Fibroblast of villous mesenchyme (primary cell): ENCODE measurements at places on chromosomes 12 and 14. TPM values are rescaled to one million over a fixed set of nuclear protein-coding genes. Genes with fewer than 3 reads are reported as not detected.

PLCZ1 gene
- total RNA-seq, result not detected in 2 replicates

MYH7 gene
- total RNA-seq, result not detected in 2 replicates

MYL6 gene
- 2,015 and 2,412 TPM in 2 replicates for total RNA-seq

RASSF9 gene
- 0.32 and 0.43 TPM in 2 replicates for total RNA-seq

GZMH gene
- not detected in 2 replicates for total RNA-seq

SMCO3 gene
- under 0.01 and 0.32 TPM in 2 replicates for total RNA-seq

C14orf132 gene
- 20.6 and 22.9 TPM in 2 replicates for total RNA-seq

PTPN21 gene
- total RNA-seq, result 14.2 TPM in 2 replicates

SLC6A12 gene
- not detected in 2 replicates for total RNA-seq

ERBB3 gene
- 0.32 and 1.7 TPM in 2 replicates for total RNA-seq

PDZRN4 gene
- total RNA-seq, result not detected in 2 replicates

CCDC184 gene
- total RNA-seq, result 0.32 and 0.43 TPM in 2 replicates

OAS1 gene
- under 0.01 and 0.86 TPM in 2 replicates for total RNA-seq

CLEC12A gene
- total RNA-seq, result not detected in 2 replicates

TMEM63C gene
- total RNA-seq, result under 0.01 TPM in 1 of 2 replicates, not detected in the other

SSTR1 gene
- 18.7 and 57.9 TPM in 2 replicates for total RNA-seq

DNA sequence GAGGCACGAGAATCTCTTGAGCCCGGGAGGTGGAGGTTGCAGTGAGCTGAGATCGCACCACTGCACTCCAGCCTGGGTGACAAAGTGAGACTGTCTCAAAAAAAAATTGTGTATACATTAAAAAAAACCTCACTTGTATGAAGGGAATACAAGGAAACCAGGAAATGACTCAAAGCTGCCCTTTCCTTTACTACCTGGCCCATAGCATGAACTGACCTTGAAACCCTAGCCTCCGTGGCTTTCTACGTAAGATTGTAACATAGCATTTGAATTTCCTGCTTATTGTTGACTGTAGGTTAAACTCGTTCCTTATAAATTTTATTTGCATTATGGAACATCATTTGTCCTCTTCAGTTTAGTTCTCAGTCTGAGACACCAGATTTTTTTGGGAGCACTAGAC, 9.1 kb upstream of the DDX47 start:
- peak; percentile 45 for DNase-seq

DNA sequence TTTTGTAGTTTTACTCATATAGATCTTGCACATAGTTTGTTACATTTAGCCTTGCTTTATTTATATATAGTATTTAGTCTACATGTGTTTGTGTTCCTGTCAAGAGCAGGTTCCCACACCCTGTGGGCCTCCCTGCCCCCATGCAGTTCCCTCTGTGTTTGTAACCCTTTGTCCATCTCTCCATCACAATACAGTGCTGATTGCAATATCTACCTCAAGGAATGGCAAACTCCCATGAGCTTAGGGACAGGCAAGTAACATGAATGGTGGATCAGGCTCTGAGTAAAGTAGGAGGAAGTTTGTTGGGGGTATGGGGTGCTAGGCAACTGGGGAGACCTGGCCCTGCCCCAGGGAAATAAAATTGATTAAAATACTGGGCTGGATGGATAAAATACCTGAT, 151.9 kb upstream of the MYL2 start:
- DNase-seq, result no peak

DNA sequence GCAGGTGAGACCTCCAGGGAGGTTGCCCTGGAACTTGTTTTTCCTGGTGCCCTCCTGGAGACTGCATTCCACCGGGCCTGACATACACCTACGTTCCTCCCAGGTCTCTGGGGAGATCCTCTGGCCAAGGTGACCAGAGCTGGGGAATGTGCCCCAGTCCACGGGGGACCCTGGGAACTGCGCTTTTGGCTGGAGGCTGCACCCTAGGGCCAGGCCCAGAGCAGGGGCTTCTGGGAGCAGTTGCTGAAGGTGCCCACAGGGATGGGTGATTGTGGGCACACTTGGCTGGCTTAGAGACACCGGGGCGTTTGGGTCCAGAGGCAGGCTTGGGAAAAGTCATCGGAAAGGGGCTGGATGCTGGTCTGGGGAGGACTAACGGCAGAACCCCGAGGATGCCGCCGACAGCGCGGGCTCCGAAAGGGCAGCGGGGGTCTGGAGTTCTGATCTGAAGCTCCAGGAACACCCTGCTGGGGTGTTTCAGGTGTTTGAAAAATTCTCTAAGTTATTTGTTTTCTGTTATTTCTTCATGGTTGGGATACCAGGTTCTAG, 36.5 kb upstream of the TDRD9 start:
- DNase-seq, result no peak

GRCh38 chr14:98931911-98932310, 340.1 kb downstream of the BCL11B start:
- DNase-seq, result no peak

DNA sequence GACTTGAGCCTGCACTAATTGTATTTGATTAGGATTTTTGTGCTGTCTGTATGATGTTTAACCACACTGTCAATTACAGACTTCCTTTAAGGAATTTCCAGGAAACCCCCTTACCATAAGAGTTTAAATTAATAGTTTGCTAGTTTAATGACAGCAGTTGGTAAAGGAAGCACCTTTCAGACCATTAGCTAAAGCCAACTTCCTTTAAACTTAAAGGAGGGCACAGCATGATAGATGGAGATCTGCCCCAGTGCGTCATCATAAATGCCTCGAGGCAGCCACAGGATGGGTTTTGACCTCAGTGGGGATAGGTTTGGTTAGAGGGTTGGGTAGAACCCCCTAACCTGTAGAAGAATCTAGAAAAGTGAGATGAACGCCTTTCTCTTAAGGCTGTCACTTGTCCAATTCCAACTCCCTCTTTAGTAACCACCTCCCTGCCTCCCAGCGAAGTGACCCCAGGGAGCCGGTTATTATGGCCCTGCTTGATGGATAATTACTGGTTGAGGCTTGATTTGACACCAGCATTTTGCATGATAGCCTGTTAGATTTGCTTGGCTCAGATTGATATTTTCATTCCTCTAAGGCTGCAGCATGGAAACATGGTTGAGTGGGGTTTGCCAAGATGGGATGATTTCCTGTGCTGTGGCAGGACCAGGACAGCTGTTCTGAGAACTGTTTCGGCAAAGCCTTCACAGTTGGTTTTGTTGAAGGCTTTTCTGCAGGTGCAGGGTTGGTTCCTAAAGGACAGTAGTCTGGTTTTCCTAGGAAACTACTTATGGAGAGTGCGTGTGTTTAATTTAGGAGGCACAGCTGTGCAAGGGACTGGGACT, 62.7 kb downstream of the CHST11 start:
- no peak for DNase-seq

DNA sequence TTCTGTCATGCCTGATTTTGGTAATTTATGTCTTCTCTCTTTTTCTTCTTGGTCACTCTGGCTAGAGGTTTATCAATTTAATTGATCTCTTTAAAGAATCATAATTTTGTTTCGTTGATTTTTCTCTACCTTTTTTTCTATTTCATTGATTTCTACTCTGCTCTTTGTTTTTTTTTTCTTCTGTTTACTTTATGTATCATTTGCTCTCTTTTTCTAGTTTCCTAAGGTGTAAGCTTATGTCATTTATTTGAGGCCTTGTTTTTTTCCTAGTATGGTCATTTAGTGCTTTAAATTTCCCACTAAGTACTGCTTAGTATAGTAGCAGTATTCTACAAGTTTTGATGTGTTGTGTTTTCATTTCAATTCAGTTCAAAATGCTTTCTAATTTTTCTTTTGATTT, 89.6 kb downstream of the BRMS1L start:
- DNase-seq, result no peak

GRCh38 chr12:124605883-124606774, 38.7 kb upstream of the NCOR2 start:
- no peak for DNase-seq

GRCh38 chr12:17084831-17085230, 478.9 kb upstream of the LMO3 start:
- DNase-seq, result no peak

DNA sequence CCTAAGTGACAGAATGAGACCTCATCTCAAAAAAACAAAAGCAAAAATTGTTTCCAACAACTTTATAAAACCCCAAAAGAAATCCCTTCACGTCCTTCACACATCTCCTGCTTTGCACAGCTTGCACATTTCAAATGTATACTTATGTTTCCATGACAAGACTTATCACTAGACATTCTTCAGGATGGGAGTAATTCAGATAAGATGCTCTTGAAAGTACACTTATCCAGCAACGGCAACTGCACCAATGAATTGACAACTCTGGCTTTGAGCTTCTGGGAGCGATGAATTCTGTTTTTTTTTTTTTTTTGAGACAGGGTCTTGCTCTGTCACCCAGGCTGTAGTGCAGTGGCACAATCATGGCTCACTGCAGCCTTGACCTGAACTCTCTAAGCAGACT, 30.8 kb upstream of the AKAP5 start:
- DNase-seq, result peak; percentile 70

DNA sequence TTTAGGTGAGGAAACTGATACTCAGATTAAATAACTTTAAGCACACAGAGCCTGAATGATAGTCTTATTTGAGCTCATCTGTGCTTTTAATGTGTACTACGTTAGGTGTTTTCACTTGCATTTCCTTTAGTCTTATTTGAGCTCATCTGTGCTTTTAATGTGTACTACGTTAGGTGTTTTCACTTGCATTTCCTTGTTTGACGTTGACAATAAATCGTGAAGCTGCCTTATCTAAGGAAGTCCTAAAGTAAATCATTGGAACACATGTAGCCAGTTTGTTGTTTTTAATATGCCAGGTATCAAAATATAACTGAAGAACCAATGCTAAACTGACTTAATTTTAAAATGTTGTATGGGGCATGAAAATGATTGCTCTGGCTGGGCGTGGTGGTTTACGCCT, 2.0 kb downstream of the RAP1B start:
- DNase-seq, result no peak

DNA sequence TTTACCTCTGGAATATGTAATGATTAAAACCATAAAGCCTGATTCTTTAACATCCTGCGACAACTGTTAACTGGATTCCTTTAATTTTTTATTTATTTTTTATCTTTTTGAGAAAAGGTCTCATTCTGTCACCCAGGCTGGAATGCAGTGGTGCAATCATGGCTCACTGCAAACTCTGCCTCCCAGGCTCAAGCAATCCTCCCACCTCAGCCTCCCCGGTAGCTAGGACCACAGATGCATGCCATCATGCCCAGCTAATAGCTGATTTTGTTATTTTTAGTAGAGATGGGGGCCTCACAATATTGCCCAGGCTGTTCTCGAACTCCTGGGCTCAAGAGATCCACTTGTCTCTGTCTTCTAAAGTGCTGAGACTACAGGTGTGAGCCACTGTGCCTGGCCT, 3.7 kb downstream of the MYBPC1 start:
- DNase-seq, result no peak

DNA sequence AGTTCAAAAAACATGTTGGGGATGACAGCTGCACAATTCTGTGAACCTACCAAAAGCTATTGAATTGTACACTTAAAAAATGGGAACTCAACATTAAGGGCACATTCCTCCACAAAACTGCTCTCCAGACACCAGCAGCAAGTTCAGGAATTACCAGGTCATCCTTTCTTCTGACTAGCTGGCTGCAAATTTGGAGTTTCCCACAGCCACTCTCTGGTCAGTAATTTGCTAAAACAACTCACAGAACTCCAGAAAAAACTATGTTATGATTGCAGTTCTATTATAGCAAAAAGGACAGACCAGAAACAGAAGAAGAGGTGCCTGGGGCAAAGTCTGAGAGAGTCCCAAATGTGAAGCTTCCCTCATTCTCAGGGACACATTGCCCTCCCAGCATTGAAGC, 20.1 kb upstream of the PLEKHD1 start:
- DNase-seq, result peak; percentile 10

GRCh38 chr12:90321369-90321768, 612.7 kb upstream of the ATP2B1 start:
- DNase-seq, result no peak

- DNase-seq, result peak; percentile 75
Measured at GRCh38 chr12:105562199-105562971, 231.9 kb downstream of the C12orf75 start.

- DNase-seq, result peak; percentile 53
Measured at GRCh38 chr12:63668028-63668799, at the start of gene DPY19L2. TSS of gene DPY19L2 (minus strand) at chr12:63668493. CDS start at chr12:63668393, 100 bp downstream.

DNA sequence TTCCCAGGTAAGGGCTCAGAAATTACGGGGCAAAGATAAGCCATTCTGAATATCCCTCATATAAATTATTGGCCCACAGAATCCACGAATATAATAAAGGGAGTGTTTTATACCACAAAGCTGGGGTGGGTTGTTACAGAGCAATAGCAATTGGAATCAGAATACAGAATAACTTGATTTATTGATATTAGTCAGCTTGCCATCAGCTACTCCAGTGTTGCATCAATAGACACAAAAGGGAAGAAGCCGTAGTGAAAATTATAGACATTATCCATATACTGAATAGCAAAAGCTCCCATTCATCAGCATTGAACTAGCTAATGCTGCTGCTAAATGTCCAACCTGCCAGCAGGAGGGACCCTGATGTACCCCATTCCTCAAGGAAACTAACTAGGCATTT, 18.3 kb downstream of the MDGA2 start:
- no peak for DNase-seq

DNA sequence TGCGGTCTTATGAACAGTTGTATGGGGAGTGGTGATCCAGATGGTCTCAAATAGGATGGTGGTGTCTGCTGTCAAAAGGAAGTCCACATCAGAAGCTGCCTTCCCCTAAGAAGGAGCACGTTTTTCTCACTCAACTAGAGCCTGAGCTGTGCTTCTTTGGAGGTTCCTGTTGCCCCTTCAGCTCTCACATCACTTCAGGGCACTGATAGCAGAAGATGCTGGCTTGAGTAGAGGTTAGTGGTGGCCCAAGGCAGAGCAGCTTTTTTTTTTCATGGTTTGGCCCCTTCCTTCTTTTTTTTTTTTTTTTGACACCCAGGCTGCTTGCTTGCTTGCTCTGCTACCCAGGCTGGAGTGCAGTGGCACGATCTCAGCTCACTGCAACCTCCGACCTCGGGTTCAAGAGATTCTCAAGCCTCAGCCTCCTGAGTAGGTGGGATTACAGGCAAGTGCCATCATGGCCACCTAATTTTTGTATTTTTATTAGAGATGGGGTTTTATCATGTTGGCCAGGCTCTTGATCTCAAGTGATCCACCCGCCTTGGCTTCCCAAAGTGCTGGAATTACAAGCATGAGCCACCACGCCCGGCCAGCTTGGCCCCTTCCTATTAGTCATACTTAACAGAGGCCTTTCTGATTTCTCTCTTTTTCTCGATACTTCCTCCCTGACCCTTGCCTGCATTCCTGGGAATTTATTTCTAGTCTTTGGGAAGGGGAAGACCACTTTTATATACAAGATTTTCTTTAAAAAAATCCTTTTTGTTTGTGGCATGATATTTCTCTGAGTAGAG, 31.6 kb downstream of the KLRD1 start:
- DNase-seq, result no peak

GRCh38 chr12:116152268-116152667, 125.2 kb downstream of the MED13L start:
- peak; percentile 90 for DNase-seq

GRCh38 chr12:109053382-109054123, 1.2 kb downstream of the USP30 start:
- DNase-seq, result peak; percentile 26

- no peak for DNase-seq
Measured at GRCh38 chr12:128155571-128155970, 111.4 kb upstream of the TMEM132C start.

GRCh38 chr14:90520326-90520725, 123.5 kb downstream of the CALM1 start:
- no peak for DNase-seq
